ENCODE measurements at places on chromosomes 6 and 20.

DNA sequence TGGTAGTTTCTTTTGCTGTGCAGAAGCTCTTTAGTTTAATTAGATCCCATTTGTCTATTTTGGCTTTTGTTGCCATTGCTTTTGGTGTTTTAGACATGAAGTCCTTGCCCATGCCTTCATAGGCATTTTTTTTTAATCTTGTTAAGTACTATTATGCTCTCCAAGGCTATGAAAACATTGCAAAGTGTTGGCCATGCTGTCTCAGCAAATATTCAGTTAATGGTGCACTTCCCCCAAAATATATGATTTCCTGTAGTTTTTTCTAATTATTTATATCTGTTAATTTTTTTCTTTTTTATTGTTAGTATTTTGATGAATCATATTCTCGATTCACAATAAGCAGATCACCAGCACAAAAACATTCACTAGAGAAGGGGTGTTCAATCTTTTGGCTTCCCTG, 806.1 kb upstream of the FLRT3 start:
- H3K27me3 ChIP-seq = no peaks in the 10 kb centered on the region
- no peak overlapping the region for H3K4me3 ChIP-seq
- no peak for DNase-seq
- H3K4me1 ChIP-seq = no peaks in the 10 kb centered on the region
- H3K27ac ChIP-seq = no peak overlapping the region

- H3K27ac ChIP-seq = no peak overlapping the region
- DNase-seq = no peak
- no peak overlapping the region for H3K4me3 ChIP-seq
Observed at GRCh38 chr6:140434761-140435160, 1060.3 kb upstream of the CITED2 start.

GRCh38 chr20:19024296-19025035, 188.0 kb upstream of the SLC24A3 start:
- H3K27ac ChIP-seq = no peak overlapping the region
- no peak for DNase-seq
- H3K4me3 ChIP-seq = no peak overlapping the region
- H3K27me3 ChIP-seq = no peaks in the 10 kb centered on the region

- no peak overlapping the region for H3K27ac ChIP-seq
- H3K27me3 ChIP-seq = no peaks in the 10 kb centered on the region
- no peak overlapping the region for H3K4me3 ChIP-seq
- H3K36me3 ChIP-seq = no peaks in the 10 kb centered on the region
- peak; percentile 42 for DNase-seq
Observed at GRCh38 chr6:85460921-85461797, 11.3 kb downstream of the NT5E start.

DNA sequence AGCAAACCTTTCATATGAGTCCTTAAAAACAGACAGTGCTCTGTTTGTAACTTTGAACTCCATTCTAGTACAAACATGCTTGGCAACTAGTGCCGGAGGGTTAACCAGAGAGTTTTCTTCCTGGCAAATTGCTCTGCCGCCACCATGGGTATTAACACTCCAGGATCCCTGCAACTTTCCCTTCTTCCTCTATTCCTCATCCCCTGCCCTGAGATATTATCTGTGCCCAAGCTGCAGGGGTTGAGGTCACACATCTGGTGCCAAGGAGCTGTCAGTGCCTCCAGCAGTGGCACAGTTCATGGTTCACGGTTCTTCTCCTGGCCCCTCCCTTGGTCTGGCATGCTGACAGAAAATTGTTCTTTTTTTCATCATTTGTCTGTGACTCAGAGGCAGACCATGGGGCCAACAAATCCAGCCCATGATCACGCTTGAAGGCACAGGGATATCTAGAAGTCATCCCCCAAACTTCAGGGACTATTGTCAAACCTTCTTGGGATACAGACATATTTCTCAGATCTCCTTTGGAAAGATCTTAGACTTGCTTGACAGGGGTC, 77.5 kb downstream of the ATXN1 start:
- no peak for DNase-seq
- H3K4me3 ChIP-seq = no peak overlapping the region
- no peaks in the 10 kb centered on the region for H3K36me3 ChIP-seq

All from naive thymus-derived CD4-positive, alpha-beta T cell (primary cell).